Brain pericyte (primary cell): ENCODE measurements at places on chromosomes 4 and X.
A peak's percentile ranks its signal among the peaks of the same experiment; 100 is the strongest.

GRCh38 chr4:52197306-52197705 is 146.2 kb downstream of the SPATA18 start:
- DNase-seq: no peak

GRCh38 chrX:40531056-40531826 is 49.5 kb upstream of the ATP6AP2 start:
- no peak for DNase-seq

DNA sequence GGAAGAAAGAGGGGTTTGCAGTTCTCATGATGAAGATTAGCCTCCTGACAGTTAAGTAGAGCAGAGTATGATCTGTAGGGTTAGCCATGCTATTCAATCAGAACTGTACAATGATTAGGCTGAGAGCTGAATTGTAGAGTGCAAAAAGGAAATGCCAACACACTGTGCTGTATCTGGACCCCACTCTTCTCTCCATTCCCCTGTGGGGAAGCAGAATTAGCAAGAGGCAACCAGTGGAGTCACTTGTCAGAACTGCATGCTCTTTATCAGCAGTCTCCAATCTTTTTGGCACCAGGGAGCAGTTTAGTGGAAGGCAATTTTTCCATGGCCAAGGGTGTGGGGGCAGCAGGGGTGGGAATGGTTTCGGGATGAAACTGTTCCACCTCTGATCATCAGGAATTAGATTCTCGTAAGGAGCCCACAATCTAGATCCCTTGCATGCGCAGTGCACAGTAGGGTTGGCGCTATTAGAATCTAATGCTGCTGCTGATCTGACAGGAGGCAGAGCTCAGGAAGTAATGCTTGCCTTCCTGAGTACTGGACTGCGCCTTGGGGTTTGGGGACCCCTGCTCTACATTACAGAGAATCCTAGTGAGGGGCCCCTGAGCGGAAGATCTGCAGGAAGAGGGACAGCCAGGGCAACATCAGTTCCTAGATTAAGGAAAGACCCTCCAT is 19.4 kb downstream of the TBC1D9 start:
- no peak for DNase-seq

- DNase-seq: no peak
Observed at GRCh38 chrX:134764202-134764785, 106.0 kb upstream of the PLAC1 start.

GRCh38 chr4:53688186-53688790 is 97.0 kb upstream of the LNX1 start:
- peak; percentile 86 for DNase-seq
